ENCODE measurements at places on chromosomes 11 and 22.

DNA sequence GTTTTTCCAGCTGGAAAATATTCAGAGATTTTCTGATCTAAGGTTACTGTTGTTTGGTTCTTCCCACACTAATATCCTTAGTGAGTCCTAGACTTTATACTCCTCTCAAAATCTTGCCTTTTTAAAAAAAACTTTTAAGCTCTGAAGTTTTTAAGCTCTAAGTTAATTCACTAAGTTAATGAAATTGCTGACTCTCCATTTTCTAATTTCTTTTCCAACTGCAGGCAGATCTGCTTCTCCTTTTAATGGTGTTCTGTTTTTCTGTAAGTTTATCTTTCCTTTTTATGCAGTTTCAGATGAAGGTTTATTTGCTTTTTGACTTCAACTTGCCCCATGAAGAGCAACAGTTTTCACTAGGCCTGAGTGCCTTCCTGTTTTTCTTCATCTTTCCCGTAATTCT, 125.8 kb upstream of the ARHGAP42 start:
- DNase-seq = no peak

GRCh38 chr11:92357344-92357743, 132.7 kb downstream of the FAT3 start:
- DNase-seq = no peak

DNA sequence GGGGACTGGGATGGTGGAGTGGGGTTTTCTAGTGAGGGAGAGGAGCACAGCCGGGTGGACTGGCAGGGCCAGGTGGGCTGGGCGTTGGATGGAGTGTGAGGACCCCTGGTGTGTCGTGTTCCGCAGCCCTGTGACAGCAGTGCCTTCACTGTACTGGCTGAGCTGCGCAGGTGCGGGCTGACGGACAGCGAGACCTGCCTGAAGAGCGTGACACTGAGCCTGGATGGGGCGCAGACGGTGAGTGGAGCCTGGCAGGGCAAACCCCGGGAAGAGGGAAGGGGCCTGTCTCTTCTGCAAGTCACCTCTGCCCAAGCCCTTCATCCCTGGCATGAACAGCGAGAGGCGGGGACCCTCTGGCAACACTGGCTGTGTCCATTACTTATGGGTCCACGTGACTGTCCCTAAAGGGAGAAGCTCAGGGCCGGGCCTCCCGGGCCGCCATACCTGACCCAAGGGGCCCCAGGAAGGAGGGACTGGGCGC, 10.0 kb downstream of the MUC5AC start:
- no peak for DNase-seq

DNA sequence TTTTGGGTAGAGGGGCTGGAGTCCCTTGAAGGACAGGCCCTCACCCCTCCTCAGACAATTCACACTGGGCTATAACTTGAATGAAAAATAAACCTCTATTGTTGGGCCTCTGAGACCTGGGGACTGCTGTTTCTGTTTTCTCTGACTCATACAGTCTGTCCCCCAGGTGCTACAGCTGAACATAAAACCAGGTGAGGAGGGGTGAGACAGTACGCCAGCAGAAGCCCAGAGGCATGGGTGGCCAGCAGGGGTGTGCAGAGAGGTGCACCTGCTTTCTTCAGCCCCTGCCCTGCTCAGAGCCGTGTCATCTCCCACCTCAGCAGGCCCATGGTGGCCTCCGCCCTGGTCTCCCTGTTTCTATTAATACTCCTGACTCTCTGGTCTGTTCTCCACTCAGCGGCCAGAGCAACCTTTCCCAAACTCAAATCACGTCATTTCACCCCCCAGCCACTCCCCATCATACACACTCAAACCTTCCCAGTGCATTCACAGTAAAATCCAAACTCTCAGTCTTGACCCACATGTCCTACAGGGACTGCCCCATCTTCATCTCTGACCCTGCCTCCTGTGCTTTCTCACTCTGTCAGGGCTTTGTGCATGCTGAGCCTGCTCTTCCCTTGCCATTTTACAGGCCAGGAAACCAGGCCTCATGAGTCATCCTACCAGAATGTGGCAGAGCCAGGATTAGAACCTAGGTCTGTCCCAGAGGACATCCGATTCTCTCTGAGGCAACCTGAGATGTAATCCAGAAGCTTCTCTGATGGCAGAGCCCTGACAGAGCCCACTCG, 5.4 kb upstream of the IL2RB start:
- no peak for DNase-seq

- no peak for DNase-seq
Measured at GRCh38 chr22:21921184-21921721, 31.4 kb downstream of the PPM1F start.

DNA sequence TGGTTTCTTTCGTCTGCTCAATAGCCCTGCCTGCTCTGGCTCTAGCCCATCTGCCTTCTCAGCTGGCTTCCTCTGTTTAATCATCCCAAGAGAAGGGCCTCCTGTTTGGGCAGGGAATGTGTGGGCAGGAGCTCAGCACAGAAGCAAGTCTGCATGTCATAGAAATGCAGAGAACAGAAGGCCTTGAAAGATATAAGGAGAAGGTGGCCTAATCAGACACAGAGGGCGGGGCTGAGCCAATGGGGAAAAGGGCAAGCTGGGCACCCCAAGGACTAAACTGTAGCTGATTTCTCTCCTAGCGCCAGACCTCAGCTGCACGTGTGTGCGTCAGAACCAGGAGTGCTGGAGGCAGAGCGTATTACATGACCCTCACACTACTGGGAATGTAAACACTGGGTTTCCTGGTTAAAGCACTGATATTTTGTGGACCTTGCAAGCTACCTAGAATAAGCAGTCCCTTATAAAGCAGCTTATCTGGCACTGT, 7.6 kb upstream of the CCKBR start:
- no peak for DNase-seq

DNA sequence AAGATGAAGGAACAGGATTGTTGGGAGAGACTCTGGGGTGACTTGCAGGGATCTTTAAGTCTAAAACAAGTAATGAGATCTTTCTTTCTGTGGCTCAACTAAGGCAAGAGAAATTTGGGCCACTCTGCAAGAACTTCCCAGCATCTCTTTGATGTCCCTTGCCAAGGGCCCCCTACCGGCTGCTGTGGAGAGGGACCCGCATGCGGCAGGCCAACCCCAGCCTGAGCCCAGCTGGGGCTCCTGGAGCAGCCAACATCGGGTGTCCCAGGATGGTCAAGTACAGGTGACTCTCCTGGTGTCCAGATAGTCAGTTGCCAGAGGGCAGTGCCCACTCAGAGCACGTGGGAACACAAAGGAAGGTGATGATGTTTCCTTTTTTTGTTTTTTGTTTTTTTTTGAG, 363.2 kb downstream of the TBC1D22A start:
- DNase-seq = no peak

GRCh38 chr11:1652771-1653540, 23.4 kb downstream of the KRTAP5-5 start:
- peak; percentile 68 for DNase-seq

- DNase-seq = no peak
Measured at GRCh38 chr11:11531131-11531908, 90.5 kb downstream of the GALNT18 start.

GRCh38 chr11:416757-417621, 2.2 kb upstream of the SIGIRR start:
- DNase-seq = no peak
